ENCODE measurements at places on chromosomes 6 and 20.

- DNase-seq, result no peak
Measured at GRCh38 chr6:6505111-6505510, 83.4 kb upstream of the LY86 start.

- DNase-seq, result no peak
Measured at GRCh38 chr20:10521068-10521831, 86.1 kb downstream of the SLX4IP start.

- no peak for DNase-seq
Measured at GRCh38 chr6:111603040-111603439, 2.6 kb downstream of the TRAF3IP2 start.

DNA sequence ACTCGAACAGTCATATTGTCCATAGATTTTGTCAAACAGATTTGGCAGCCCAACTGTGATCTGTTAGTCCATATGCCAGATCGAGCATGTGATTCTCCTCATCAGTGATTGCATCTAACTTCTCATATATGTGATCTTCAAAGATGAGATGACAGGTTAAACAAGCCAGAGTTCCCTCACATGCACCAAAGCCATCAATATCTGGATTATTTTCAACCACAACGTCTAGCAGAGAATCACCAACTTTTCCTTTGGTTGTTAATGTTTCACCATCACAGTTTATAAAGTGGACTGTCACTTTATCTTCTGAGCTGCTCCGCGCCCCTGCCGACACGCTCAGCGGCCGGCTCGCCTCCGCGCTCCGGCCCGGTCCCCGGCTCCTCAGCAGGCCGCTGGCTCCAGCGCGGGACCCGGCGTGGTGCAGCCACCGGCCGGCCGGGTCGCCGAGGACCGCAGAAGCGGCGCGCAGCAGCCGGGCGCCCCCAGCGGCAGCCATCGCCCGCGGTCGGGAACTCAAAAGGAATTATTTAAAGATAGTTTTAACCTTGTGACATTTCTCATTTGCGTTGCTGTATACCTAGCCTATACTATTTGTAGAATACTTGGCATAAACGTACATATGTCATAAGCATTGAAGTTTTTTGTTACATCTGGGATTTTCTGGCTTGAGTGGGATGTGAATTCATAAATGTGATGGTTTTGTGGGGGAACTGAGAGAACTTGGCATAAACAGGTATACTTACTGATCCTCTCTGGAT lies 40.1 kb upstream of the DYNLRB1 start:
- DNase-seq, result no peak

DNA sequence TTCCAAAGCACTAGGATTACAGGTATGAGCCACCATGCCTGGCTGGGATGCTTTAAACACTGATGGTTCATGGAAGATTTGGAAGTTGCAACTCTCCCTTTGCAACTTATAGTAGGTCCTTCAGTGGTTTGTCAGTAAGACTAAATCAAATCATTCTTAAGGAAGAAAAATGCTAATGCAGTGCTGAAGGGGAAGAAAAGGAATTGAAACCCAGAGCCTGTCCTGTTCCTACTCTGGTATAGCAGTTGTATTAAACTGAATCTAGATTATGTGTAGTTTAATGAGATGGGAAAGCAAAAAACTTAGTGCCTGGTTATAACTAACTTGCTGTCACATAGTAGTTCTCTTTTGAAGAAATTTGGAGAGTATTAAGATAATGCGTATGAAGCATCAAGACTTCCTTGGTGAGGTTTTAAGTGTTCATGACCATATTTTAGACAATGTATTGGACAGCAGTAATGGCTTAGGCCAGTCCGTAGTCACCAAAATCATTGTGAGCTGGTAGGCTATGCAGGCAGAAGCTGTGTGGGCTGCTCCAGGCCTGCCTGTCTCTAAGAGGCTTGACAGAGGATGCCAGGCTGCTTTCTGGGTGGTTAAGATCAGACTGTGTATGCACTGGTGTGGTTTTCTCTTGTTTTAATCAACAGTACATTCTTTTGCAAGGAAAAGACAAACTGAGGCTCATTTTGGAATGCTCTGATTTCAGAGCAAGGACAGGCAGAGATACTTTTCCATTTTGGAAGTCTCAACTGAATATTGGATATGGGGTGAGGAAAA lies 14.0 kb downstream of the PAQR8 start:
- DNase-seq, result no peak

DNA sequence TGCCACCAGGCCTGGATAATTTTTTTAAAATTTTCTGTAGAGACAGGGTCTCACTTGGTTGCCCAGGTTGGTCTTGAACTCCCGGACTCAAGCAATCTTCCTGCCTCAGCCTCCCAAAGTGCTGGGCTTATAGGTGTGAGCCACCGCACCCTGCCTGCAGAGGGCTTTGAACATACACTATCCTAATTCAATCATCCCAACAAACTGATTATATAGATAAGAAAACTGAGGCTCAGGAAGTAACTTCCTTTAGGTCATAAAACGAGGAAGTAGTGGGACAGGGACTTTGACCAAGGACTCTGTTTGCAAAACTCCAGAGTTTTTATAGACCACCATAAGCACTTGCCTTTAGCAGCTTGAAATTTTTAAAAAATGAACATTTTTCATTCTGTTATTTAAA lies 5.0 kb upstream of the BANF2 start:
- no peak for DNase-seq
